Common myeloid progenitor, CD34-positive (primary cell): ENCODE measurements at places on chromosomes 13 and 19.

DNA sequence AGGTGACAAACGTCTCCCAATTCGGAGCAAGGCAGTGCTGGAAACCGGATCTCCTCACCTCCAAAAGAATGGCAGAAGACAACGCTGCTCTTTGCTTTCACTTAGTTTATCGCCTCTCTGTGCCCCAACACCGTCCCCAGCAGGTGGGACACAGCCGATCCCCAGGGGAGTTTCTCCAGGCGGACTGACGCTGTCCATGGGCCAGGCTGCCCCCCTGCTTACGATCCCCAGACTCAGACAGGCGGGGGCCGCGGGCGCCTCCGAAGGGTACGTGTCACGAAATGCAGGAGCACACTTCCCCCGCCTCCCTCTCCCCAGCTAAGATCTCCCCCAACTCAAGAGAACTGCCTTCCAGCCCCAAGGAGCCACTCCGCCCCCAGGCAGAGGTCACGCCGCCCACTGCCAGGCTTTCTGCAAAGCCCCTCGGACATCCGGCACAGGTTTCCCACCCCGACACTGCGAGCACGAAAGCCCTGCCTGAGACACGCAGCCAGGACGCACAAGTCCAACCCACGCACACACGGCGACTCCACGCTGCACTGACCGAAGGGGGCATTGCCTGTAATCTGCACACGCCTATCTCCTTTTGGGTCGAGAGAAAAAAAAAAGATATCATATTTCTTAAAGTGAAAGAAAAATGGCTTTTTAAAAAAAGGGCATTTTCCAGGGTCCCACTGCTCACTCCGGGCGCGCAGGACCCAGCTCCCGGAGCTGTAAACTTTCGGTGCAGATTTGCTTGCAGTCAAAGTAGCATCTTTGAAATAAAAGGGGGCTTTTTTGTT lies 2.0 kb downstream of the SPRY2 start:
- DNase-seq, result peak; percentile 75

GRCh38 chr13:41905600-41906254 lies 55.2 kb downstream of the VWA8 start:
- DNase-seq, result peak; percentile 37

DNA sequence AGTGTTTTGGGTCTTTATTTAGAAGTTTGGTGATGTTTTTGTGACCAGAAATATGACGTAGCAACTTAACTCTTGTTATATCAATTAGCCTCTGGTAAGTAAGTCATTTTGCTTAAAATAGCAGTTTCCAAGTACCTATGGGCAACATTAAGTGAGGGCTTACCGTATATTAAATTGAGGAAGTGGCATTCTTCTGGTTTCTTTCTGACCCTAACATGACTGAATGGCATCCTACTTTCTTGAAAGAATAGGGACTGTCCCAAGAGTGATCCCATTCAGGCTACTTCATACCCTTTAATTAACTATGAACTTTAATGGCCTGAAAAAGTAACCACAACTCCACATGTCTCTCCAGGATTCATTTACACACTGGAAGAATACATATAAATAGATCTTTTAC lies 106.6 kb downstream of the MZT1 start:
- DNase-seq, result no peak

GRCh38 chr19:55550321-55550650 lies 4.9 kb upstream of the SBK3 start:
- no peak for DNase-seq

DNA sequence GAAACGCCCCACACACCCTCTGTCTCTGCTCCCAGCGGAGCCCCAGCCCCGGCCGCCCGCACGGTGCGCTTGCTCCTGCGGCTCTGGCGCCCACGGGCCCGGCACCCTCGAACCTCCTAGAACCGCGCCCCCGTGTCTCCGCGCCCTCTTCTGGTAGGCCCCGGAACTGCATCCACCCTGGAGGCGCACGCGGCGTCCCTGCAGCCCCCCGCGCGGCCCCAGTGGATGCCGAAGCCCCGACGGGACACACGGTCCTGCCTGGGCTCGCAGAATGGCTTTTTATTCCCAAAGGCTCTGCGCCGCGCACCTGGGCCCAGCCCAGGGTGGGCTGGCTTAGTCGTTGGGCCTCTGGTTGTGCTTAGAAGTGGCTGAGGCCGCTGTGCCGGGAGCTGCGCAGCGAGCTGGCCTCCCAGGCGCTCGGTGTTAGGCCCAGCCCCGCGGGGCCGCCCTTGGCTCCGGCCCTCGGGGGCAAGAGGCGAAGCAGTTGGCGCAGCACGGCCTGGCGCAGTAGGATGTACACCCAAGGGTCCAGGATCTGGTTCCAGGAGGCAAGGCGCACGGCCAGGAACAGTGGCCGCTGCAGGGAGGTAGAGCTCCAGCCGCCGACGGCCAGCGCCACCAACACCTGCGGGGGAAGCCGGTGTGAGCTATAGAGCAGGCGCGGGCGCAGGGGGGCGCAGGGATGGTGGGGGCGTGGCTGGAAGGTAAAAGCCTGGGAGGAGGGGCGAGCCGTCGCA lies 2.8 kb downstream of the PTGER1 start:
- peak; percentile 75 for DNase-seq

DNA sequence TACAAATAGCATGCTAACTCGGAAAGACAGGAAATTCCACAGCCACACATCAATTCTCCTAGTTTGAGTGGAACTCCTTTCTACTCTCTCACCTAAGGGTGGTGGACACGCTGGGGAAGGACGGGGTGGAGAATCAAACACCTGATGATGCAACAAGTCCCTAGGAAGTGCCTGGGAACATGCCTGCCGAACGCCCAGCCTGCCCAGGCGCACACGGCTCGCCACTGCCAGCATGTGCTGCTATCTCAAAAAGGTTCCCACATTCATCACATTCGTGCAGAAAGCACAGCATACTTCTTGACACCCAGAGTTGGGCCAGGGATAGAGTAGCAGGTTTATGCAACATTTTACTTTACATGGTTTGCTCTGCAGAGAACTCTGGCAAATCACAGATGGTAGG lies 164.6 kb downstream of the ABCC4 start:
- no peak for DNase-seq

GRCh38 chr13:48571126-48571913 lies 38.4 kb upstream of the RCBTB2 start:
- no peak for DNase-seq

DNA sequence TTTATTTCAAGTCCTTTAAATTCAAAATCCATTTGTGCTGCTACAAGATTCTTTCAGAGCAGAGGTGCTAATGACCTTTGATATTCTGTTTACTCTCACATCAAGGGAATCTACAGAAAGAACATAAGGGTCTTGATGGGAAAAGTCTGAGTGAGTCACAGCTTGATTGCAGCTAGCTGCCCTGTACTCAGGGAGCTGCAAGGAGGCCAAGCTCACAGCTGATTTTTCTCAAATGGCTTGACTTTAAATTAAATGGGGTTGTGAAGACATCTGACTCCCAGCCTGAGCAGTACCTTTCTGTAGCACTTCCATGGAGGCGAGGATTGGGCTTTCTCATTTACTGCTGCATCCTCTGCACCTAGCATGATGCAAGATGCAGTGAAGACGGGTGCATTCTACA lies 62.5 kb downstream of the RAP2A start:
- DNase-seq, result no peak

DNA sequence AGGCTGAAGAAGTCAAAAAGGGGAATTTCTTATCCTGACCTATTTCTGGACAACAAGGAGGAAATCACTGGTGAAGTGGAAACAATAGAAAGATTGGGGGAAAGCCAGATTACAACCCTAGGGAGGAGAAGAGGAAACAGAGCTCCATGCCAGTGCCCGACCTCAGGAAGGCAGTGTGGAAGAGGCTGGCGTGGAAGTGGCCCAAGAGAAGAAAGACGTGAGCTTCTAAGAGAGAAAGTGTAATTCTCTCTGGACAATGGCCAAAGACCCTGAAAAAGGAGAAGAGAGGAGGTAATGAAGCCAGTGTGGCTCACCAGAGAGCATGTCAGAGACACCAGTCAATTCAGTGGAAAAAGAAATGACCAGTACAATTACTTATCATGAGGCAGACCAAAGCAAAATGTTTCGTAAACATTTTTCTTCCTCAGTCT lies 52.6 kb upstream of the URAD start:
- DNase-seq, result no peak

GRCh38 chr13:50131920-50132903 lies 117.0 kb downstream of the KCNRG start:
- DNase-seq, result peak; percentile 51

DNA sequence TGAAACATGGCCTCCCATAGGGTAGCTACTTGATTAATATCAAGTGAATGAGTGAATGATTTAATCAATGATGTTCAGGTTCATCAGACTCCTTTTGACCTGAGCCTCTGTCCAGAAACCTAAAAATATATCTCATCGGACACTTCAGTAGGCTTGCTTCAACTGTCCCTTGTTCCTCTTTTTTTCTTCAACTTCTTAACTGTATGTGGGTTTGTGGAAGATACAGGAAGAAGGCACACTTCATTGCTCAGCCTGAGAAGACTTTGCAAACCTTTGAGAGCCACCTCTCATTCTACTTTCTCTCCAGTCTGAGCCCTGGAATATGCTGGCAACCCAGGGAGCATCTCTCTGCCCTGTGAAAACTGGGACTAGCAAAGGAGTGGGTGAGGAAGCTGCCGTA lies 557.0 kb downstream of the FGF9 start:
- peak; percentile 46 for DNase-seq

GRCh38 chr13:40445557-40445990 lies 220.9 kb downstream of the FOXO1 start:
- DNase-seq, result peak; percentile 47

DNA sequence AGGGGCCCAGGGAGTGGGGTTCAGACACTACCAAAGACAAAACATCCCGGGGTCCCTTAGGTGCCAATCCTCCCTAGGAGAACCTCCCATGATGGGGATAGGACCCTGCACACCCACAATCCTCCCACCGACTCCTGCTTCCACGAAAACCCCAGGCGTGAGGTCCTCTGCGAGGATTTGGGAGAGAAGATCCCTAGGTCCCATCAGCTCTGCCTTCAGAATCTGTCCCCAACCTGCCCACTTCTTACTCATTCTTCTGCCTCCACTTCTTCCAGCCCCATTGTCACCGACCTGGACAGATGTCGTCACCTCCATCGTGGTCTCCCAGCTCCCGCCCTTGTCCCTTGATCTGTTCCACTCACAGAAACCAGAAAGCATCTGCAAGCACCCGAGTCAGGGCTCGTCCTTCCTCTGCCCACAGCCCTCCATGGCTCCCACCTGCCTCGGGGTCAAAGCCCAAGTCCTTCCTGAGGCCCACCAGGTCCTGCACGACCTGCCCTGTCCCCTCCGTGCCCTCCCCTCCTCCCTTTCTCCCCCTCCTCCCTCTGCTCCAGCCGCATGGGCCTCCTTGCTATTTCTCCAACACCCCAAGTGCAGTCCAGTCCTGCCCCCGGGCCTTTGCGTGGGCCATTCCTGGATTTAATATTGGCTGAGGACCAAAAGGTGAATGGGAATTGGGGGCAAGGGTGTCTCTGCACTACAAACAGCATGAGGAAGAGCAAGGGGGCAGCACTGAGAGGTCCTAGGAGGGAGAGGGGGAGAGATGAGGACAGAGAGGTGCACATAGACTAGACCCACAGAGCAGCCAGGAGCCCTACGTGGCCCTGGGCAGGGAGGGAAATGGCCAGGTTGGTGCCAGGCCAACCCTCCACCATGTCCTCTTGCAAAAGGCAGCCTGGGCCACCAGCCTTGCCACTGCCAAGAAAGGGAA lies 51.3 kb downstream of the PTPRS start:
- DNase-seq, result no peak

DNA sequence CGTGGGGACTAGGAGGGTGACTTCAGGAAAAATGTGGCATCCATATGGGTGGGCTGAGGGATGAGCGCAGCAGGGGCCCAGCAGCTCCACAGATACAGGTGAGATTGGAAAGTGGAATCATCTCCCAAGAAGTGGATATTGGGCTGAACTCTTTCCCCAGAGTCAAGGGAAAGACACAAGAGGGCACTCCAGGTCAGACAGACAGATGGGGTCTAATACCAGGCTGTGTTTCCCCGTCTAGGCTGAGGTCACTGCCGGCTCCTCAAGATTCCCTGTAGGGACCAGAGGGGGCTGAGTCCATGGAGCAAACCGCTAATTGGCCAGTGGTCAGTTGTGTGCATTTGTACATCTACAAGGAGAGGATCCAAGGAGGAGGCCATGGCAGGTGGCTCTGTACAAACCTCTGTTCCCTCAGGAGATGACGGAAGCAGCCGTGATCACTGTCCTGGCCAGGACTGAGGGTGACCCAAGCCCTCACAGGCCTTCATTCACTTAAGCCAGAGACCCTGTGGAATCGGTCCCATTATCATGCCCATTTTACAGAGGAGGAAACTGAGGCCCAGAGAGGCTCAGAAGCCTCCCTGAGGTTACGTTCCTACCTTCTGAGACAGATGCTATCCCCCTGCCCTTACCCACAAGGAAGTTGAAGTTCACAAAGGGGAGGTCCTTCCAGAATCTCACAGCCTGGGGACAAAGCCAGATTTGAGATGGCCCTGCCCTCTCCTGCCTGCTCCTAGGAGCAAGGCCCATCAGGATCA lies 14.9 kb upstream of the IGLON5 start:
- DNase-seq, result no peak

DNA sequence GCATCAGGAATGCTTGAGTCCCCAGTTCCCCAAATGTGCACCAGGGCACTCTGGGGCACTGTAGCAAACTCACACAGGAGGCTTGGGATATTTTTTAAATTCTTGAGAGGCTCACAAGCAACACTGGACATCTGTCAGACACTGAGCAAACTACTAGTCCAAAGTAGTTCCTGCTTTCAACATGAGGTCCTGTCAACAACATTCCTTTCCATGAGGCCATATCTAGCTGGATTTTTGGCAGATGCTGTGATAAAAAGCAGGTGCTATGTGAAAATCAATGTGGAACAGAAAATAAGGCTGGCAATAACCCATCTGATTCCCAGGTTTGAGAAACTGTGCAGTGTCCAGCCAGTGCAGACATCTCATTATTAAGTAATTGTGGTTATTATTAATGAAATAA lies 50.5 kb downstream of the STARD13 start:
- DNase-seq, result no peak

GRCh38 chr13:37640499-37640898 lies 41.9 kb upstream of the POSTN start:
- DNase-seq, result no peak

- no peak for DNase-seq
These were observed 1425.7 kb upstream of the SLC10A2 start for GRCh38 chr13:104491916-104492315.

- peak; percentile 3 for DNase-seq
These were observed 61.2 kb upstream of the EDNRB start for GRCh38 chr13:77979721-77980385.

DNA sequence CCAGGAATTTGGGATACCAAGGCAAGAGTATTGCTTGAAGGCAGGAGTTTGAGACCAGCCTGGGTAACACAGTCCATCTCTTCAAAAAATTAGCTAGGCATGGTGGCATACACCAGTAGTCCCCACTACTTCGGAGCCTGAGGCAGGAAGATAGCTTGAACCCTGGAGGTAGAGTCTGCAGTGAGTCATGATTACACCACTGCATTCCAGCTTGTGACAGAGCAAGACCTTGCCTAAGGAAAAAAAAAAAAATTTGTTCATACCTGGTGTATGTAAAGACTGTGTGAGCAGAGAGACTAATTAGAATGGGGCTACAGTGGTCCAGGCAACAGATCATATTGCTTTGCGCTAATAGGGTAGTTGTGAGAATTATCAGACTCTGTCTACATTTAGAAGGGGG lies 778.3 kb upstream of the PCDH20 start:
- no peak for DNase-seq
